ENCODE measurements at places on chromosomes 7 and 10. TPM values are rescaled to one million over a fixed set of nuclear protein-coding genes. Genes with fewer than 3 reads are reported as not detected.

GRCh38 chr10:124168581-124168980, 75.2 kb upstream of the CHST15 start:
- peak; percentile 51 for DNase-seq

DNA sequence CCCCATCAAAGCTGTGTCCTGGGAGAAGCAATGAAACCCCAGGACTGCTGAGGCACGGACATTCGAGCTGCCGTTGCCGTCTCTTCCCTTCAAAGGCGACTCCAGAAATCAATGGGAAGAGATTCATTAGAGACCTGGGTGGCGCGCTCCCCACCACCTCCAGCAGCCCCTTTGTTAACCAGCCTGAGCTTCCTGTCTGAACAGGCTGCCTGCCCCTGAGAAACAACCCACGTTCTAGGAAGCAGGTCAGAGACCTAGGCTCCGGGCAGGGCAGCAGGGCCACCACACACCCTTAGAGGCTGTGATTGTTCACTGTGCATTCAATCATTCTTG, 110.9 kb upstream of the PPIF start:
- no peak for DNase-seq

- no peak for DNase-seq
These were observed 530.5 kb downstream of the ACTR3B start for GRCh38 chr7:153290066-153290465.

- no peak for DNase-seq
These were observed 45.4 kb upstream of the STOX1 start for GRCh38 chr10:68781613-68782574.

DNA sequence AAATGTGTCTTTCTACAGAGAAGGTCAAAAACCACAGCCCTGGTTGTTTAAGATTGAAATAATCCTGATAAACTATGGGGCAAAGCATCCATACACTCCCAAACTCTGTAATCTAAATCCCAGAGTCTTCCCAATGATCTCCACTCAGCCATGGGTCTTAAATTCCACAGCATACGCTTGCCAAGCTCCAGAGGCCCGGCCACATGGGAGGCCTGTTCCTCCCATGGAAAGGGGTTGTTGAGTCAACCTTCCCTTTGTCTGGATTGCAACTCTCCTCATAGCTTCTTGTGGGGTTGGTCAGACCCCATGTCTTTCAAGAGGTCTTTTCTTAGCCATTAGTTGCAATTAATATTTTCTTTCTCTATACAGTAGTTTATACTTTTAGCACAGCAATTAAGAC, 718 bp upstream of the STEAP4 start:
- no peak for DNase-seq

DNA sequence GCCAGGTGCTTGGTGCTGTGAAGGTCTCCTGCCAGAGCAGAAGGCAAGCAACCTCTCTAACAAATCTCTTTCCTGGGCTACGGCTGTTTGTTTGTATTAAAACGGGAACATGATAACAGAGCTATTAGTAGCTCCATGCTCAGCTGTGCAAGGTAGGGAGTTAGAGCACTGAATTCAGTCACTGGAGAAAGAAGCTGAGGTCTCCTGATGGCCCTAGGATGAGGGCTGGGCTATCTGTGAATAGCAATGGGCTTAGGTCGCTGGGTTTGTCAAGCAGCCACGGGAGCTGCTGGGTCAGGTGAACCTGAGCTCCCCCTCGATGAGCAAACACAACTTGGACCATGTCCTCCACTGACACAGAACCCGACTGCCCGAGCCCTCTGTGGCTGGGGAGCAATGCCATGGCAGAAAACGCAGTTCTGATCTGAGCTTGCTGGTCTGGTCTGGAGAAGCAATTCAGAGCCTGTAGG, 24.4 kb downstream of the TACC2 start:
- no peak for DNase-seq

The CYP3A5 gene
- 96.8 TPM for total RNA-seq

The OR2A5 gene
- not detected for total RNA-seq

DNA sequence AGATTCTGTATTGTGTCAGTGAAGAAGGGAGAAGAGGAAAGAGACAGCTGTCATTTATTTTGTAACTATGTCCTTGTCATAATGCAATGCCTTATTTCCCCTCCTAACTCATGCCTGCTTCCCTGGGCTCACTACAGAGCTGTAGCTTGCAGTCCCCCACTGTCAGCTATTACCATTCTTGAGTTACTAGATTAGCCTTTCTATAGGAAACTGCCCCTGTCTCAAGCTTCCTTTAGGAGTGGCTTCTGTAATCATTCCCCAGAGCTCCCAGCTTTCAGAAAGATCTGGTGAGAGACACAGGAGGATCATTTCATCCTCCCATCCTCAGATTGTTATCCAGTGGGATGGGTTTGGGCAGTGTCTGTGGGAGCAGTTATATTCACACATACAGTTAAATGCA, 32.4 kb upstream of the SMKR1 start:
- no peak for DNase-seq

DNA sequence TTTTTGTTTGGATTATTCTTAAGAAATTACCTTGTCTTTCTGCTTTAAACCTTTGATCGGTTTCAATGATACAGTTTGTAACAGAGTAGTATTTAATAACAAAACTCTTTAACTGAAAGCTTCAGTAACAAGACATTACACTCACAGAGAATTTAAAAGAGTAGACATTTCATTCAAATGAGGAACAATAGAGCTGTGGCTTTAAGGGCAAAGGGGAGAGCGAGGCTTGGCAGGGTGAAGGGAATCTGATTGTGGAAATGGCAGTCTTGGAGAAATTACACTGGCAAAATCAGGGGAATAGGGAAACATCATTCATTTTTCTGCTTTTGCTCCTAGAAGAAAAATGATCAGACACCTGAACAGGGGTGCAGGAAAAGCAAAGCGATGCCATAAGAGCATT, 5.1 kb upstream of the HIPK2 start:
- DNase-seq: no peak

- DNase-seq: no peak
These were observed 110.3 kb downstream of the ZNF248 start for GRCh38 chr10:37747081-37747480.

DNA sequence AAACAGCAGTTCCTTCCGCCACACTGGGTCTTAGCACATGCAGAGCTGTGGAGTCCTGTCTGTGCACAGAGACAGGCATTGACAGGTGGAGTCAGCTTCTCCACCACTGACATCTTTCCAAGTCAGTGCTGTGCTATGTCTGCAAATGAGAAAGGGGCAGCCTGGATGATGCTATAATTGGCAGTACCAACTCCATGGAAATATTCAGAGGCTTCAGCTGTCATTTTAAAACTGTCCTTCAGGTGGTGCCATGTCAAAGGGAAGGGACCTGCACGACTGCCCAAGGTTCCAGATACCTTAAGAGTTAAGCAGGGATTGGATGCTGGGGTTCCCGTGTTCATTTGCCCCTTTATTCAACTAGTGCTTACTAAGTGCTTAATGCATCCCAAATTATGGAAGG, 258.0 kb upstream of the PRKCQ start:
- no peak for DNase-seq

DNA sequence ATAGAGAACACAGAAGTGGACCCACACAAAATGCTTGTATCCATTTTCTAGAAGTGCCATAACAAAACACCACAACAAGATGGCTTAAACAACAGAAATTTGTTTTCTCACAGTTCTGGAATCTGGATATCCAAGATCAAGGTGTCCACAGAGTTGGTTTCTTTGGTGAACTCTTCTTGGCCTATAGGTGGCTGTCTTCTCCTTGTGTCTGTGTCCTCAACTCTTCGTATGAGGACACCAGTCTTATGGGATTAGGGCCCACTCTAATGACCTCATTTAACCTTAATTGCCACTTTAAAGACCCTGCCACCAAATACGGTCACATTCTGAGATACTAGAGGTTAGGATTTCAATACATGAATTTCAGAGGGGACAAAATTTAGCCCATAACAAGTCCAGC, 30.8 kb upstream of the C10orf71 start:
- no peak for DNase-seq

- DNase-seq: no peak
These were observed 242.3 kb upstream of the DKK1 start for GRCh38 chr10:52071814-52072213.

DNA sequence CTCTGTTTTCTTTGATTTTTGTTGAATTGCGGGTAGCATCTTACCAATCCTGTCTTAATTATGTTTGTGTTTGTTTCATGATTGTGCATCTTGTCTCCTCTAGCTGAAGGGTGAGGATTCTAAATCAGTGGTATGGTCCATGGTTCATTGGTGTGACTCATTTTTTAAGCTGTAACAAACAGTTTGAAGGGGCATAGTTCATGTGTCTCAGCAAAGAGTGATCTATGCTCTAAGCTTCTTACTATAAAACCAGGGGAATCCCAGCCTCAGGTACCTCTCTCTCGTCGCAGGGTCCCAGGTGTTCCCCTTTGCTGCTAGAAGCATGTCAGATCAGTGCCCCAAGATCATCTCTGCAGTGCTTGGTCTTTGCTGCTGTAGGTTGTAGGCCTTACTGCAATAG, 100.1 kb downstream of the OTUD1 start:
- DNase-seq: no peak

DNA sequence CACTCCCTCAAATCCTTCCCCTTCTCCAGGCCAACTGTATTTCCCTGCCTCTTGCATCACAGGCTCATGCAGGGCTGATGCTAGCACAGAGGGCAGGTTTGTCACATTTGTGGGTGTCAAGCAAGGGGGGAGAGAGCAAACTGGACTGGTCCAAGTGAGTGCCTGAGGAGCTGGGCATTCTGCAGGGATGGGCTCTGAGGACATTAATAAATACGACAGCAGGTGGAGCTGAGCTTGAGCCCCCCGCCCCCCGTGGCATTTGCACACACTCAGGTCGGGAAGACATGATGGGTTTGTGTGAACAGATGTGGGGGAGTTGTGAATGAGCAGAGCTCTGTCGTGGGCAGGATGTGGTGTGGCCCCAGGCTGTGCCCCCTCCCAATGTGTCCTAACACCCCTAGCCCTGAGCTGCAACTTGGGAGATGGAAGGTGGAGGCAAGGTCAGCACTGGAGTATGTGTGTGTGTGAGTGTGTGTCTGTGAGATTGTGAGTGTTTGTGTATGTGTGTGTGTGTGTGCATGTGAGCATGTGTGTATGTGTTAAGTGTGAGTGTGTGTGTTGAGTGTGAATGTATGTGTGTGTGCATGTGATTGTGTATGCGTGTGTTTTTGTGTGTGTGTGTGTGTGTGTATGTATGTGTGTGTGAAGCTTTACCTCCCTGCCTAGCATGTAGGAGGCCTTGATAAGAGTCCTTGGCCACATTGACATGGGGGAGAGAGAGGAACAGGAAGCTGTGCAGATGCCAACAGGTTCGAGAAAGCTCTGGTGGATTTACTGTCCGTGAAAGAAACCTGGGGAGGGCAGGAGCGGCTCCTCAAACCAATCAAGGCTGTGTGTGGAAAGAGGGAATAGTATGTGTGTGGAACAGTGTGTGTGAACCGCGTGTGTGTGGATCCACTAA, 9.1 kb downstream of the RASSF4 start:
- peak; percentile 71 for DNase-seq

The ARID5B gene
- 126 TPM for total RNA-seq

GRCh38 chr7:79714081-79714480, 260.6 kb upstream of the MAGI2 start:
- no peak for DNase-seq

DNA sequence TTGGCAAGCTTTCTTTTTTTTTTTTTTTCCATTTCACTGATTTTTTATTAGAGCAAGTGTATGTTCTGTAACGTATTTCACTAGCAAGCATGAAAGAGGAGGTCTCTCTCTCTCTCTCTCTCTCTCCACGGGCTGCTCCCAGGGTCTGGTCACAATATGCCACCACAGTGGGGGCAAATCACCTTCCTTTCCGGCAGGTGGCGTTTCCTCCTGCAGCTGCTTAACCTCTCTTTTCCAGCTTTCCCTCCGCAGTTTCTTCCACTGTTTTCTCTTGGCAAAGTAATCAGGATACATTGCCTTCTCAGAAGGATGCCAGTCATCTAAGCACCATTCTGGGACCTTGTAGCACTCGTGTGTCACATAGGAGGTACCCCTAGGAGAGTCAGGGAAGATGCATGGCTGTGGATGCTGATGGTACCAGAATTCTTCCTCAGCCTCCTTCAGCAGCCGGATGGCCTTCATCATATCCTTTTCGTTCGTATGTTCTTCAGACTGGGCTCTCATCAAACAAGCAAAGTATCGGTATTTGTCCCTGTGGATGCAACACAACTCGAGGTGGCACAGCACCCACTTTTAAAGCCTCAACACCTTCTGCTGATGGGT, 197.3 kb upstream of the PODXL start:
- DNase-seq: no peak

The LIPK gene
- not detected for total RNA-seq

DNA sequence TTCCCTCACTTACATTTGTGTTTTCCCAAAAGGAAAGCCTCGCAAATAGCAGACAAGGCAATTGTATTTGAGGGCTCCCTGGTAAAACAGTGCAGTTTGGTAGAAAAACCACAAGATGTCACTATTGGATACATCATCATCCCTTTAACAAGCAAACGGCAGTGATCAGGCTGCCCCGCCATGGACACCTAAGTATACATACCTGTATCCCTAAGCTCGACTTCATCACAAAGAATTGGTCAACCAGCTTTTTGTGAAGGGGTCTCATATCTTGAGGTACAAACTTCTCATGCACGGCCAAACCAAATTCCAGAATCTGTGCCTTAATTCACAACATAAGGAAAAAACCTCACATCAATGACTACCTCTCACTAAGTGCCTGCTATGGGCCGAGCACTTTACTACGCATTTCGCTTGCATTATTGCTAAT, 179.5 kb upstream of the IMMP2L start:
- no peak for DNase-seq

- DNase-seq: no peak
These were observed 198.7 kb downstream of the THSD7A start for GRCh38 chr7:11633310-11633709.

DNA sequence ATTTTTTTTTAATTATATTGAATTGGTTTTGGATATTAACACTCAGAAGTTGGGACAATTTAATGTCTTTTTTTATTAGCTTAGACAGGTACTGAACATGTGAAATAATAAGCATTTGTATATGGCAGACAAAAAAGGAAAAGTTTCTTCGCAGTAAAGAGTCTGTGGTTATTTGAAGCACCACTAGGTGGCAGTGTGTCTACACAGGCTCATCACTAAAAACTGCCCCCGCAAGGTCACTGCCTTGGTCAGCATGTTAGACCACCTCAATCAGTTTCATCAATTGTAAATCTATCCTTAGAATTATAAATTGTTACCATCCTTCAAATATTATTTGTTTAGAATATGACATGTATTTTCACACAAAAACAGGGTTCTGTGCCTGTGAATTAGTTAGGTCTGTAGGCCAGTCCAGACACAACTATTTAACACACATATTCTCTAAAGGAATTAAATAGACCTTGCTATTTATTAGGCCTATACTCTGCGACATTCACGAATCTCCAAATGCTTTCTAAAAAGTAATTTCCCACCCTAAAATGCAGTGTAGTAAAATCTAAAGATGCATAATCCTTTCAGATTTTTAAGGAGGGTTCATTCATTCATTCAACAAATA, 17.0 kb downstream of the PNLIPRP3 start:
- DNase-seq: no peak

The NPSR1 gene
- not detected for total RNA-seq

GRCh38 chr7:76394957-76395356, 14.5 kb downstream of the SSC4D start:
- DNase-seq: no peak

DNA sequence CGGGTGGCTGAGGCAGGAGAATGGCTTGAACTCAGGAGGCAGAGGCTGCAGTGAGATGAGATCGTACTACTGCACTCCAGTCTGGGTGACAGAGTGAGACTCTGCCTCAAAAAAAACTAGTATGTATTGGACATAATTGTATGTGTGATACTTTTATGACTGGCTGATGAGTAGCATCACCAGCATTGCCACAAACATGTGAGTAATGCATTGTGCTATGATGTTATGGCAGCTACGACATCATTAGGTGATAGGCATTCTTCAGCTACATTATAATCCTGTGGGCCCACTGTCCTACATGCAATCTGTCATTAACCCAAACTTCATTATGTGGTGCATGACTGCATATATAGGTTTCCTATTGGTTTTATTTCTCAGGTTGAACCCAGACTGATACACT, 352.4 kb downstream of the GALNT17 start:
- DNase-seq: no peak
